ENCODE measurements at places on chromosomes 7 and 10. TPM values are rescaled to one million over a fixed set of nuclear protein-coding genes. Genes with fewer than 3 reads are reported as not detected.

DNA sequence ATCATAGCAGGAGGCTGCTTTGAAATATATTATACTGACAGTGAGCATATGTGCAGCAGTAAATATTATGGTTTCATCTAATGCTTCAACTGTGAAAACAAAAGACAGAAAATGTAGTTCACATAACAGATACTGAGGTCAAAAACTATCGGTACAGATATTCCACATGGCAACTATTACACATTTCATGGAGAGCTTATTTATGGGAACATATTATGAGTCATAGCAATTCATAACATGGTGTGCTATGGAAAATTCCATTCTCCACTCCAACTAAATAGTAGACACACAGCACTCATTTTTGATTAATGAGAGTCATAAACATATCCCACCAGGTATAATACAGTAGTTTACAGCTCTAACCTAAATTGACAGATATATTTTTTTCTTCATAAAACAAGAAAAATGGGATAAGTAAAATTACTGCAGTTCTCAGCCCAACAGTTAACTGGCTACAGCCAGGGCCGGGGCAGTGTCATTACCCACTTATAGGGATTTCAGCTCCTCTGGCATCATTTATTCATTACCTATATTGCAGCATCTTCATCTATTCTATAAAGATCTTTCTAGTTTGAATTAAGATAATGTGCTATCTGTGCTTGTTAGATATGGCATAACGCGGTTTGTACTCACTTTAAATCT lies 475.6 kb upstream of the KLF6 start:
- H3K27ac ChIP-seq, result no peak overlapping the region
- no peak overlapping the region for H3K4me3 ChIP-seq
- no peaks in the 10 kb centered on the region for H3K27me3 ChIP-seq
- H3K4me1 ChIP-seq, result no peaks in the 10 kb centered on the region
- no peak for DNase-seq

DNA sequence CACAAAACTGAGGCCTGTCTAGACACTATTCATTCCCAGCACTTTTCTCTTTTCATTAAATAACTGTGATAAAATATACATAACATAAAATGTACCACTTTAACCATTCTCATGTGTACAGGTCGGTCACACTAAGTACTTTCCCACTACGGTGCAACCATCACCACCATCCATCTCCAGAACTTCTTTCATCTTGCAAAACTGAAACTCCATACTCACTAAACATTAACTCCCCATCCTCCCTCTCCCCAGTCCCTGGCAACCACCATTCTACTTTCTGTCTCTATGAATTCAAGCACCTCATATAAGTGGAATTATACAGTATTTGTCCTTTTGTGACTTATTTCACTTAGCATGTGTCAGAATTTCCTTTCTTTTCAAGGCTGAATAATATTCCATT lies 53.0 kb downstream of the ARHGAP12 start:
- no peak overlapping the region for H3K4me3 ChIP-seq
- H3K36me3 ChIP-seq, result no peaks in the 10 kb centered on the region
- peaks cover 6% of the 10 kb centered on the region for H3K4me1 ChIP-seq
- DNase-seq, result no peak

DNA sequence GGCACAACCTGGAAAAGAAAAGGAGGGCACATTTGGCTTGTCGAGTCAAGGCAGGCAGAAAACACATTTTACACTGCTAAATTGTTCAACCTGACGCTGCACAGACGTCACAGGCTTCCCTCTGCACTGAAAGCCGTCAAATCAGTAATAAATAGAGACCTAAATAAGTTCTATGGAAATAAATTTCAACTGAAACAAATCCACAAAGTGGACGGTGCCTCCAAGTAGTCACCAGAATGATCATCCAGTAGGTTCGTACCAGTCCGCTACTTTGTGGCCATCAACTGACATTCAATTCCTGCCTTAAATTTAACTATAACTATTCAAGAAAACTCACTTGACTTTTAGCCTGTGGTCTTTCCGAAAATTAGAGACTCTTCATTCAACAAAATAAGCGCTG lies 49.0 kb downstream of the NPVF start:
- no peak overlapping the region for H3K27ac ChIP-seq
- H3K4me1 ChIP-seq, result no peaks in the 10 kb centered on the region
- no peaks in the 10 kb centered on the region for H3K27me3 ChIP-seq
- peak overlapping the region; percentile 86 for H3K4me3 ChIP-seq
- no peak for DNase-seq
- no peaks in the 10 kb centered on the region for H3K36me3 ChIP-seq

DNA sequence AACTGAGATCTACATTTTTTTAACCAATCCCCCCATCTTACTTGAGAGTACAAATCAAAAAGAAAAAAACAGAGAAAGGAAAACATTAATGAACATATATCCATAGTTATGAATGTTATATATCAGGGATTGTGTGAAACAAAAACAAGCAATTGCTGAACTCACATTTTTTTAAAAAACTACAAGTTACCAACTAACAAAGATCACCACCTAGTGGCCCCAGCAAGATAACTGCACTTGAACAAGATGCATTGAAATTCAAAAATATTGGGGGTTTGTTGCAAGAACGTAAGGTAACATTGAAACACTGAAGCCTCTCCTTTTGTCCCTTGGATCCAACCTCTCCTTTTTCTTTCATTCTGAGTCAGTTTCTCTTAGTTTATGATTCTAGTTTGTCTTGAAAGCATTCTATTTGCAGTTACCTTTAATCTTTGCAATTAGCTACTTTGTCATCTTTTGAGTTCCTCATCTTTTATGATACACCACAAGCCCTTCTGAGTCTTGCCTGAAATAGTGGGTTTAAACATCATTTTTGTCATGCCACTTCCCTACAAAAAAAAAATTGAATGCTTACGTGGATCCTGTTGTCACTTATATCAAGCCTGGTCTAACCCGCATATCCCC lies 87.3 kb upstream of the TES start:
- no peaks in the 10 kb centered on the region for H3K36me3 ChIP-seq
- no peaks in the 10 kb centered on the region for H3K4me1 ChIP-seq
- DNase-seq, result no peak
- no peak overlapping the region for H3K27ac ChIP-seq

DNA sequence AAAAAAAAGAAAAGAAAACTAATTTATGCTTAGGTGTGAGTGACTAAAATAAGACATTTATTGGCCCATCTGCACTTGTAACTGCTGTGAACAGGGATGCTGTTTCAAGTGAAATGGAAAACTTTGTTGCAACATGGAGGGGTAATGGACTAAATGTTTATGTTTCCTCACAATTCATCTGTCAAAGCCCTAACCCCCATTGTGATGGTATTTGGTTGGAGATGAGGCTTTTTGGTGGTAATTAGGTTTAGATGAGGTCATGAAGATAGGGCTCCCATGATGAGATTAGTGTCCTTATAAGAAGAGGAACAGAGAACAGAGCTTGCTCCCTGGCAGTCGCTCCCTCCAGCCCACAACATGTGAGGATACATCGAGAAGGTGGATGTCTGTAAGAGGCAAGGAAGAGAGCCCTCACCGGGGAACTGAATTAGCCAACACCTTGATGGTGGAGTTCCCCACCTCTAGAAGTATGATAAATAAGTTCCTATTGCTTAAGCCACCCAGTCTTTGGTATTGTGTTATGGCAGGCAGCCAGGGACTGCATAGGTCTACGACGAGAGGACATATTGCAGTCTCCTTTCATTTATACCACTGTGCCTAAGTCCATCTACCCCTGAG lies 28.6 kb upstream of the VCL start:
- no peaks in the 10 kb centered on the region for H3K27me3 ChIP-seq
- no peak for DNase-seq

DNA sequence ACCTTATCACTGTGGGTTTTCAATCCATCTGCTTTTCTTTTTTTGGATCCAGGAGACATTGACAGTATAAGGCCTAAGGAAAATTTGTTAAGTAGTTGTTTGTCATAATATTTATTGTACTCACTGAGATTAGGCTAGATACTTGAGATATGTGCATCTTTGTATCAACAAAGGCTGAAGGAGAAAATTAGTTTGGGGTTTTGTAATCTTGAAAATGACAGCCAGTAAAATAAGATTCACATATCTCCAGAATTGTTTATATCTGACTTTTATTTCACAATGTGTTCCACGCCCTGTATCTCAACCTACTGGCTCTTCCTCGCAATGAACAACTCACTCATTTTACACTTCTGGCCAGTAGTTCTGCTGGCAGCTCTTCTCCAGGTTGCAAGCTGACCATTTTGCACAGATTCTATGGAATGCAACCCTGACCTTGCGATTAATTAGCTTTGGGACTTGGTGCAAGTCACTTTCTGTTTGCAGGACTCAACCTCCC lies 132.7 kb downstream of the GATA3 start:
- H3K27me3 ChIP-seq, result no peaks in the 10 kb centered on the region
- no peaks in the 10 kb centered on the region for H3K4me1 ChIP-seq
- H3K27ac ChIP-seq, result no peak overlapping the region
- DNase-seq, result no peak

DNA sequence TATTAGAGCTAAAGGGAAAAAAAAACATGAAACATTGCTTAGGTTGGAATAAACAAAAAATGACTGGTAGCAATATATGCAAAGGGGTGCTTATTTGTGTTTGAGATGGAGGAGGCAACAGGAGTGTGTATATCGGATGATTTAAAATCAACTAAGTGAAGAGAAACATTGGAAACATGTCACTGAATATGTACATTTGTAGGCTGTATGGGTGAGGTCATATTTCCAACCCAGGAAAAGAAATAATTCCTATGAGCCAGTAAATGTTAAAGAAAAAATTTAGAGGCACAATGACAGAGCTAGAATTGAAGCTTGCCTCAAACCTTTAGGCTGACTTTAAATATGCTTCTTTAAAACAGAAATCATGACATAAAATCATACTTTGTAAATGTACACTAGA lies 709.0 kb upstream of the SEMA3D start:
- no peaks in the 10 kb centered on the region for H3K4me1 ChIP-seq
- DNase-seq, result no peak
- H3K27ac ChIP-seq, result no peak overlapping the region
- H3K36me3 ChIP-seq, result no peaks in the 10 kb centered on the region
- H3K4me3 ChIP-seq, result no peak overlapping the region

DNA sequence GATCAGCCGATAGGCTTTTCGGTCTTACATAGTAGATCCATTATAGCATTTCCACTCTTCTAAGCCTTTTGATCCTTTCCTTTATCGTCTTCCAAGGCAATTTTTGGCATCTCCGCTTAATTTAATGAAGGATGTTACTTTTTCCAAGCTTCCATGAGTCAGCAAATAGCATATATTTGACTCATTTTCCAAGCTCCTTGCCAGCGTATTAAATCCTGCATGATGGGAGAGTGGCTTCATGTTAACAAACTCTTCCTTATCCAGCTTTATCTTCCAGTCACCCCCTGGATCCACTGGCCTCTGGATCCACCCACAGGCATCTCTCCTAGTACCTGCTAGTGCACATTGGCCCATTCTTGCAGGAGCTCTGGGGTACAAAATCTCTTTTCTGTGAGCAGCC lies 13.0 kb downstream of the OR9A2 start:
- H3K27ac ChIP-seq, result no peak overlapping the region
- no peaks in the 10 kb centered on the region for H3K4me1 ChIP-seq
- DNase-seq, result no peak
- no peak overlapping the region for H3K4me3 ChIP-seq
- H3K36me3 ChIP-seq, result no peaks in the 10 kb centered on the region

GRCh38 chr10:12238821-12239220 lies 42.8 kb downstream of the CDC123 start:
- DNase-seq, result no peak
- H3K4me1 ChIP-seq, result no peaks in the 10 kb centered on the region
- no peak overlapping the region for H3K4me3 ChIP-seq
- peaks cover 78% of the 10 kb centered on the region for H3K36me3 ChIP-seq
- no peaks in the 10 kb centered on the region for H3K27me3 ChIP-seq
- H3K27ac ChIP-seq, result no peak overlapping the region

- H3K27ac ChIP-seq, result no peak overlapping the region
- no peaks in the 10 kb centered on the region for H3K4me1 ChIP-seq
Measured at GRCh38 chr7:147332988-147333387, 1216.4 kb downstream of the CNTNAP2 start.

DNA sequence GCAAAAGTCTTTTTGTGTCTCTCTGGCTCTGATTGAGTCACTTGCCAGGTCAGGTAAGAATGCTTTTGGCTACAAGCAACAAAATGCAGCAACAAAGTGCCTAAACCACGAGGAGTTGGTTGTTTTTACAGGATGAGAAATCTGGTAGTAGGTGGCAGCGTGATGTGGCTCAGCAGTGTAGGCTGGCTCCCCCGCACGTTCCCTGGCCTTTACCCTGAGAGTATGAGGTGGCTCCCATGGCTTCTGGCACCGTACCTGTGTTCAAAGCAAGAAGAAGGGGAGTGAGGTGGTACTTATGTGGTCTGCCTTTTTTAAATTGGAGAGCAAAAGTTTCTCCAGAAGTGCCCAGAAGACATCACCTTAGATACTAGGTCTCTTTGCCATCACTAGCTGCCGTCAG lies 11.7 kb downstream of the PRKRIP1 start:
- no peaks in the 10 kb centered on the region for H3K4me1 ChIP-seq
- H3K4me3 ChIP-seq, result no peak overlapping the region
- H3K36me3 ChIP-seq, result peaks cover 92% of the 10 kb centered on the region
- no peak overlapping the region for H3K27ac ChIP-seq
- H3K27me3 ChIP-seq, result no peaks in the 10 kb centered on the region

DNA sequence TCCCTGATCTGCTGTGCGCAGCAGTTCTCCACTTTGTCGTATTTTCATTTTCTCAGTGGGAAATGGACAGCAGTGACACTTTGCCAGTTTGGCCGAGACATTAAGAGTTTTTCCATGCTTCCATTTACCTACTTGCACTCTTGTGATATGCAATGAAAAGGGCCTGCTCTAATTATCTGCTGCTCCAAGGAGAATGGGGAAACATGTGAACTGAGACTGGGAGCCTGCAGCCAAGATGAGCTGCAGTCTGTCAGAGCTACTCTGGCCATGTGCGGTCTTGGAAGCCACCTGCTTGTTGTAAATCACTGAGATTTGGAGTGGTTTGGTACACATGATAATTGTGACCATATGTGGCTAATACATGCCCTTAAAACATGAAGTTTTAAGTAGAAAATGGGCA lies 586.6 kb upstream of the POT1 start:
- no peaks in the 10 kb centered on the region for H3K4me1 ChIP-seq
- no peak overlapping the region for H3K27ac ChIP-seq

GRCh38 chr10:1253523-1254353 lies 197.6 kb downstream of the WDR37 start:
- H3K4me1 ChIP-seq, result peaks cover 3% of the 10 kb centered on the region
- no peak overlapping the region for H3K27ac ChIP-seq
- no peaks in the 10 kb centered on the region for H3K27me3 ChIP-seq
- H3K36me3 ChIP-seq, result no peaks in the 10 kb centered on the region
- DNase-seq, result no peak

MEOX2 gene
- not detected for total RNA-seq

PDE6C gene
- not detected for total RNA-seq

CHN2 gene
- 3.3 TPM for total RNA-seq

PPP3CB gene
- 37.2 TPM for total RNA-seq

KLF14 gene
- not detected for total RNA-seq
